Left lobe of liver (tissue), 2 donors: ENCODE measurements at places on chromosomes 6 and 20.

DNA sequence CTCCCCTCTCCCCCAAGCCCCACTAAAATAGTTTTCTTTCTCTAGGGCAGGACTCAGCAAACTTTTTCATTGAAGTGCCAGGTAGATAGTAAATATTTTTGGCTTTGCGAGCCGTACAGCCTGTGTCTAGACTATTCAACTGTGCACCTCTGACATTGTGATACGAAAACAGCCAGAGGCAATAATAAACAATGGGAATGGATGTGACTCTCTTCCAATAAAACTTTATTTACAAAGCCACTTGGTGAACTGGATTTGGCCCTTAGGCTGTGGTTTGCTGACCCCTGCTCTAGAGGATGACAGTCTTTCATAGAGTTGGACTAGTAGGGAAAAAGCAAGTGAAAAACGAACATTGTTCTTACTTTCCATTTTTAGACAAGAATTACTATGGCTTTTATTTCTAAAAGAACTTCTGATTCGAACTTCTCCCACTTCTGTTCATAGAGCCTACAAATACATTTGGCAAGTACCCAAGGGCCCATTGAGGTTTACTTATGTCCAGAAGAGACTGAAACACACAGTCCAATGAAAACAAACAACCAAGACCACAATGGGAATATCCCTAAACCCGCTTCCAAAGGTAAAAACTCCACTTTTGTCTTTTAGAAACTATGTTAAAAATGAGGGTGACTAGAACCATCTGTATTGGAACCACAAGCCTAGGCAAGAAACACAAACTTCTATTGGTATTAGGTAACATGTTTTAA is 46.4 kb upstream of the CDKAL1 start:
- no peak for DNase-seq

DNA sequence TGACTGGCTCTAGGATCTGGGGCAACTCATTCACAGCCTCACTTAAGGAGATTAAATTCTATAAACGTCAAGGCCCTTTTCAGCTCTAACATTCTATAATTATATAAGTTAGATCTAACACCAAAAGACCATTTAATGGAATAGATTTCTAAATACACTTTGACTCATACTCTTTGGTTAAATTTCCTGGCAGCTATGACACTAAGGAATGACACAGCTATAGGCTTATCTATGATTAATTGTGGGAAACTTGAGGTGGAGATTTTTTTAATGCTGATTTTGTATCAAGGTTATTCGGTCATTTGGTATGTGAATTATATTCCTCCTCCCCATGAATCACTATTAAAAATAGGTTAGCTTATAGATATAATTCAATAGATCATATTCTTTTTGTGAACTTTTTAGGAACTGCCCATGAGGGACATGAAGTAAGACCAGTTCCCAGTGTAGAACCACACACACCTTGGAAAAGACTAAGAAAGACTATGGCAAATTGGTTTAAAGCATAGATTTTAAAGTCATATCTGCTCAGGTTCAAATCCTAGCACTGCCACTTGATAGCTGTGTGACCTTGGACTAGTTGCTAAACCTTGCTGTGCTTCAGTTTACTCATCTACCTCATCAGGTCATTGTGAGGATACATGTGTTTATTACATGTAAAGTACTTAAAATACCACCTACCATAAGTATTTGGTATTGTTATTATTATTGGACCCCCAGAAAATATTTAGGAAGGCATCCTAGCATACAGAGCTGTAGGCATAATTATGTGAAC is 116.0 kb downstream of the CRYBG1 start:
- DNase-seq: no peak

GRCh38 chr6:138724015-138724414 is 49.6 kb upstream of the CCDC28A start:
- DNase-seq: peak; percentile 60

- DNase-seq: no peak
These were observed 41.3 kb downstream of the TTI1 start for GRCh38 chr20:37991908-37992307.

DNA sequence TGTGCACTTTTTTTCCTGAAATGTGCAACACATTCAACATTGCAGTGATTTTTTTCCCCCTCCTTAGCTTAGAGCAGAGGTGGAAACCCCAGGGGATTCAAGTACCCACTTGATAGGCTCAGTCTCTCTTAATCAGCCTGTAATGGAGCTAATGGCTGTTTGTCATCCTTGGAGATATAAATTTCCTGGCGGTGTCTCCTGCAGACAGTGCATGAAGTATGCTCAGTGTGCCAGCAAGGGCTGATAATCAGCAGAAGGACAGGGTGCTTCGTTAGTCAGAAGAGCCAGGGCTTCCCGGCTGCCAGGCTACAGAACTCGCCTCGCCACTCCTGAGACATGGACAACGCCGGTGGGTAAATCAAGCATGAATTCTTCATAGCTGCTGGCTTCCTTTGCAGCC is 69.8 kb upstream of the PHACTR2 start:
- no peak for DNase-seq

DNA sequence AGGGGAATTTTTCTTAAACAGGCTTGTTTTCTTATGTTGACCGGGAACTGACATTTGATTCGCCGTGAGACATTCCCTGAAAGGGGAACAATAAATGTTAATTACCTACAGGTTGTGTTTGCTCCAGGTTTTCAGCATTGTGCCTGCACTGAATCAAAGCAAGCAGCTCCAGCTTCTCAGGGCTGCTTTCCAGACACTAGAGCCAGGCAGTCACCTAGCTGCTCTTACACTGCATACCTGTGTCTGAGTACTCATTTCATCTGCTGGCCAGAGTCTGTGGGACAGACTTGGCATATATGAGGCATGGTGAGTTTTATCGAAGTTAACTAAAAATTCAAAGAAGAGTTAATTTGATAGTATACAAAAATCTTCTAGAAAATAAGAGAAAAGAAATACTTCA is 951.8 kb upstream of the MAP3K7 start:
- DNase-seq: no peak

DNA sequence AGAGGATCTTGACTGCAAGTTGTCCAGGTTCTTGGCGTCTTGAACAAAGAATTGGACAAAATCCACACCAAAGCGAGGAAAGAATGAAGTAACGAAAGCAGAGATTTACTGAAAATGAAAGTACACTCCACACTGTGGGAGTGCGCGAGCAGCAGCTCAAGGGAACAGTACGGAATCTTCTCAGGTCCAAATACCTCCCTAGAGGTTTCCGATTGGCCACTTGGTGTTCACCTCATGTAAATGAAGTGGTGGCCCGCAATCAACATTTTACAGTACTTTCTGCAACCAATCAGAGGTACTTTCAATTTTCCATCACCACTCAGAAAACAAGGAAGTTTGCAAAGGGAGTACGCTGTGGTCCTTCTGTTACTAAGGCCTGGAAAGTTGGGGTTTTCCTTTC is 122.4 kb downstream of the PTPRK start:
- no peak for DNase-seq

- no peak for DNase-seq
These were observed 21.1 kb downstream of the RTN4IP1 start for GRCh38 chr6:106608080-106608668.

DNA sequence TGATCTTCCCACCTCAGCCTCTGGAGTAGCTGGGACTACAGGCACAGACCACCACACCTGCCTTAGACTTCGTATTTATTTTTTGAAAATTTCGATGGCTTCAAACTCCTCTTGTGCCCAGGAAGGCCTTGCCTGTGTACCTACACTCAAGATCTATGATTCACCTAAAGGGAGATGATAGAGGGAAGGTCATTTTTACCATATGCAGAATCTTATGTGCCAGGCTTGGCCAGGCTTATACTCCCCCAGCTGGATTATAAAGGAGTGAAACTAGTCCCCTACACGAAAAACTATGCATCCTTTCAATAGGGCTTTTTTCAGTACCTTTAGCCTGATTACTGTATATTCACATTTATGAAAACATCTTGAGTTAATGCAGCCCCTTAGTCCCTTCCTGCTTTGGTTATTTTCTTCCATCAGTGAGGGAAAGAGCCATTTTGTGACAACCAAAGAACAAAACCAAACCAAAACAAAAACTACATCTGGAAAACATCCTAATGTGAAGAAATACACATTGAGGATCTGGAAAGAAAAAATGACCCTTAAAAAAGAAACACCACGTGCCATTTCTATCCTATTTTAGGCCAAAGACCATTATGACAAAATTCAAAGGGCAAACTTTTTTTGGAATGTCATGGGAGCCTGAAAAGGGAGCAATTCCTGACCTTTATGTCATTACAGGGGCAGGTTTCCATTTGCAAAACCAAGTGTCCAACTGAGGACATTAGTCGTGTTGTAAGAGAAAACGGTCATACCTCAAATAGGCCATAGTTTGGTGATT is 34.7 kb downstream of the RIPOR2 start:
- DNase-seq: no peak

GRCh38 chr6:138865480-138866109 is 69.7 kb downstream of the ECT2L start:
- DNase-seq: no peak

DNA sequence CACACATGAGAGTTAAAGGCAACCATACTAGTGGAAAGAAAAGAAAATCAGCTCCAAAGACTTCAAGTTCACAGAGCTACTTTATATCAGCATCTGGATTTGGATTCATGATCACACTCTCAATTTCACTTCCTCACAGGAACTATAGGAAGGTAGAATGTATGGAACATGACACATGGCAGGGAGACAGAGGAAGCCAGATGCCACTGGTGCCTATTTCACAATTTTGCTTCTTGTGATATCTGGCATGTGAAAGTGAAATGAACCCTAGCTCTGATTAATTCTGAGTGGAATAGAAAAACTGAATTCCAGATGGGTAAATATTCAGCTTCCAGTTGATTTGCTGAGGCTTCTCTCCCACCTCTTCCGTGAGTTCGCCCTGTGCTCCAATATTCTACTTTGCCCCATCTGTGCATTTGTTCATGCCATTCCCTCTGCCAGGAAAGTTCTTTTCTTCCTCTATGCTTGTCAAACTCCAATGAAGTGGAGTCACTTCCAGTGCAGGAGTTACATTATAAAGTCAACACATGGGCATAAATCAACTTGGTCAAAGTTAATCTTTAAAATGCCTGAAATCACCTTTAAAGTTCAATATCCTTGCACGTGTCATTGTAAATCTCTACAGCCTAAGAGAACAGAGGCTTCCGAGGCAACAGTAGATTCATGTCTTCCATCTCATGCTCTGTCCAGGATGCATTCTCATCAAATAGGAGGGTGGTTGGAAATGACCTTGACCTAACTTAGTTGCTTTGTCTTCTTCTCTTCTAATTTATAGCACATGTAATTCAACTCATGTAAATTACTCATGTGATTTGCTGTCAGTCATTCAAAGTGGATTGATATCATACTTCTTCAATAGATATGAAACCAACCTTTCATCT is 275.3 kb downstream of the HIVEP2 start:
- DNase-seq: no peak

GRCh38 chr6:129767776-129768485 is 58.0 kb upstream of the ARHGAP18 start:
- DNase-seq: no peak

GRCh38 chr6:11036977-11037430 is 7.1 kb downstream of the ELOVL2 start:
- DNase-seq: no peak

- no peak for DNase-seq
These were observed 22.2 kb downstream of the XRN2 start for GRCh38 chr20:21325296-21325695.

DNA sequence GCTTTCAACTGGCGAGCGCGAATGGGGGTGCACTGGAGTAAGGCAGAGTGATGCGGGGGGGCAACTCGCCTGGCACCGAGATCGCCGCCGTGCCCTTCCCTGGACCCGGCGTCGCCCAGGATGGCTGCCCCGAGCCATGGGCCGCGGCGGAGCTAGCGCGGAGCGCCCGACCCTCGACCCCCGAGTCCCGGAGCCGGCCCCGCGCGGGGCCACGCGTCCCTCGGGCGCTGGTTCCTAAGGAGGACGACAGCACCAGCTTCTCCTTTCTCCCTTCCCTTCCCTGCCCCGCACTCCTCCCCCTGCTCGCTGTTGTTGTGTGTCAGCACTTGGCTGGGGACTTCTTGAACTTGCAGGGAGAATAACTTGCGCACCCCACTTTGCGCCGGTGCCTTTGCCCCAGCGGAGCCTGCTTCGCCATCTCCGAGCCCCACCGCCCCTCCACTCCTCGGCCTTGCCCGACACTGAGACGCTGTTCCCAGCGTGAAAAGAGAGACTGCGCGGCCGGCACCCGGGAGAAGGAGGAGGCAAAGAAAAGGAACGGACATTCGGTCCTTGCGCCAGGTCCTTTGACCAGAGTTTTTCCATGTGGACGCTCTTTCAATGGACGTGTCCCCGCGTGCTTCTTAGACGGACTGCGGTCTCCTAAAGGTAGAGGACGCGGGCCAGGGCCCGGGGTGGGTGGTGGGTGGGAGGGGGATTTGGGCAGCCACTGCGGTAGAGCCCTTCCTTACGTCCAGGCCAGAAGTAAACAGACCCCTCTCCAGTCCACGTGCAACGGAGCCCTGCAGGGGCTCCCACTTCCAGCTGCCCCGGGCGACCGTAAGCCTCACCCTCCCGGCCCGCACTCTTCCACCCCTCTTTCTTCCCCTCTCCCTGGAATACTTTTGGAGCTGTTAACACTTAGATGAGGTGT is 998 bp downstream of the BMP2 start:
- peak; percentile 46 for DNase-seq

- no peak for DNase-seq
These were observed 71.7 kb upstream of the TRAF3IP2 start for GRCh38 chr6:111677249-111677990.

- no peak for DNase-seq
These were observed 46.8 kb downstream of the CYP24A1 start for GRCh38 chr20:54126806-54127655.

GRCh38 chr6:36659271-36659670 is 19.2 kb upstream of the CDKN1A start:
- DNase-seq: no peak

DNA sequence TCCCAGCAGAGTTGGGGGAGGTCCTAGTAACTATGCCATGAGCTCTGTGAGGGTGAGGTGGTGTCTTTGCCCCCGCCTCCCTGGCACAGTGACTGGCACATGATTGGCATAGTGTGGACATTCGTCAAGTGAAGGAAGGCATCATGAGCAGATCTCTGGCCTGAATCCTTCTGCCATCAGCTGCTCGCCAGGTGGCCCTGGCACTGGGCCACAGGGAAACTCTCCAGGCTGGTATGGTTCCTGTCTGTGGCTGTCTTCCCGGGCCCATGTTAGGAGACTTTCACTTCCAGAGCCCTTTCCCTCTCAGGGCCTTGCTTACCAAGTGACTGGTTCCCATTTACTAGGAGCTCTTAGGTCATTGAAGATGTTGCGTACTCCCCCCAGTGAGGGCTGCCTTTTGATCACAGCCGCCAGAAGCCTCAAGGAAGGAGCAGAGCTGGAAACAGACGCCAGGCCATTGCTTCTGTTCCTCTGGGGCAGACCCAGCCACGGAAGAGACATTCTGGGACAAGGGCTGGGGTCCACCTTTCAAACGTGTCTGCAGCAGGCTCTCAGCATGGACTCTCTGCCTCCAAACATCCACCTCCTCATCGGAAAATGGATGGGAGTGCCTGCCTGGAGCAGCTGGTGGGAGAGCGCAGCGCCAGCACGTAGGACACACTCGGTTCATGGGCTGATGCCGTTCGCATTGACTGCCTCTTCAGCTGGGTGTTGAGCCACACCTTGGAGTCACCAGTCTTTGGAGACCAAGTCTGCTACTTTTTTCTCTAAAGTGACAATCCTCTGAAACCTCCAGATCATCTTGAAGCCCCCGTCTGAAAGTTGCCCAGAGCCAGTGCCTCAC is 67.2 kb downstream of the PTPN1 start:
- peak; percentile 95 for DNase-seq
